NCI-H1105 treated with DMSO at 0.1 percent for 48 hours (cell line): ENCODE measurements at places on chromosomes 4 and X.

- DNase-seq: no peak
Observed at GRCh38 chr4:9781343-9782135, at the start of gene DRD5. Gene DRD5 (plus strand): TSS chr4:9781634. CDS start chr4:9782030, 396 bp downstream.

DNA sequence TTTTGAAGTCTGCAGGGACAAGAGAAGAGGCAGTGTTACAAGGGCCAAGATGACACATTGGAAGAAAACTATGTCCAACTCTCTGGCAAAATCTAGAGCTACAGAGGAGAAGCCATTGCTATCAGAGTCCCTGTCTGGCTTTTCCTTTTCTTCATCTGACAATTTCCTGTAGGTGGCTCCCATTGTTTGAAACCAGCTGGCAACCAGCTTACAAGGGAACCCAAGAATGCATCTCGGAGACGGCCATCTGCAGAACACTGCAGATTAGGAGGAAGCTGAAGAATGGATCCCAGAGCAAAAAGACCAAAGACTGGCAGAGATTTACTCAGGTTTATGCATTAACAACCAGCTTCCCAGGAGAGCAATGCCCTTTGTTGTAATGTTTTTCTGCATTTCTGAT is 216.2 kb upstream of the CTSO start:
- DNase-seq: no peak

GRCh38 chrX:75230296-75230695 is 43.6 kb upstream of the UPRT start:
- peak; percentile 33 for DNase-seq

DNA sequence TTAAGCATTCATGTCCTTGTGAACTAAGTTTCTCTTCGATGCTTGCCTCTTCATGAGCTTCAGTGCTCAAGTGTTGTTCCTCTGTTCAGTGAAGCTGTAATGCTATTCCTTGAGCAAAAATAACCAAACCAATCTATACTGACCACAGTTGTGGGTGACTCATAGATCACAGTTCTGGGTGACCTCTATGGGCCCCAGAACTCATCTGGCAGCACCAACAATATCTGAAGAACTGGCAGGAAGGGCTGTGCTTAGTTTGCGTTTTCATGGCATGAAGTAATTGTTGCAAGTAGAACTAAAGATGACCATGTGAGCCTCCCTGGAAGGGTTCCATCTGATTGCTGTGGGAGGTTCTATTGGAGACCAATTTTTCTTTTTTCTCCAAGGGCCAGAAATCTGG is 106.2 kb downstream of the CCNG2 start:
- no peak for DNase-seq

DNA sequence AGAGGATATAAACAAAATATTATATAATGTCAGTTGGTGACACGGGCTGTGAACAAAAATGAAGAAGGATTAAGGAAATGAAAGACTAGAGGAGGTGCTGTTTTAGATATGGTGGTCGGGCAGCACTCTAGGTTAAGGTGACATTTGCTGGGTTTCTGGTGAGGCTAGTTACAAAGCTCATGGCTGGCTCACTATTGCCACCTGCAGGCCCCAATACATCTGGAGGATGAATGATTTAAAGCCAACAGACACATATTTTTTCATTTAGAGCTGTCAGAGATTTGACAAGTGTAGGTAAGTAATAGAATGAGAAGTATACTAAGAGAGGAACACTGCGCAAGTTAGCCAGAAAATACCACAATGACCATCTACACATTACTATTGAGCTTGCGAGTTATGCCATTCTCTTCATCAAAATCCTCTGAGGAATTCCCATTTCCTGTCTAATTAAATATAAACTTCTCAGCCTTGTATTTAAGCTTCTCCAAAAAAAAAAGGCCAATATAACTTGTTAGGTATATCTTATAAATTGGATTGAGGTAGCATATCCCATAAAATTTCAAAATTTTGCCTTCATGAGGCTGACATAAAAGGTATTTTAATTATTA is 6.4 kb upstream of the FGG start:
- DNase-seq: peak; percentile 6

DNA sequence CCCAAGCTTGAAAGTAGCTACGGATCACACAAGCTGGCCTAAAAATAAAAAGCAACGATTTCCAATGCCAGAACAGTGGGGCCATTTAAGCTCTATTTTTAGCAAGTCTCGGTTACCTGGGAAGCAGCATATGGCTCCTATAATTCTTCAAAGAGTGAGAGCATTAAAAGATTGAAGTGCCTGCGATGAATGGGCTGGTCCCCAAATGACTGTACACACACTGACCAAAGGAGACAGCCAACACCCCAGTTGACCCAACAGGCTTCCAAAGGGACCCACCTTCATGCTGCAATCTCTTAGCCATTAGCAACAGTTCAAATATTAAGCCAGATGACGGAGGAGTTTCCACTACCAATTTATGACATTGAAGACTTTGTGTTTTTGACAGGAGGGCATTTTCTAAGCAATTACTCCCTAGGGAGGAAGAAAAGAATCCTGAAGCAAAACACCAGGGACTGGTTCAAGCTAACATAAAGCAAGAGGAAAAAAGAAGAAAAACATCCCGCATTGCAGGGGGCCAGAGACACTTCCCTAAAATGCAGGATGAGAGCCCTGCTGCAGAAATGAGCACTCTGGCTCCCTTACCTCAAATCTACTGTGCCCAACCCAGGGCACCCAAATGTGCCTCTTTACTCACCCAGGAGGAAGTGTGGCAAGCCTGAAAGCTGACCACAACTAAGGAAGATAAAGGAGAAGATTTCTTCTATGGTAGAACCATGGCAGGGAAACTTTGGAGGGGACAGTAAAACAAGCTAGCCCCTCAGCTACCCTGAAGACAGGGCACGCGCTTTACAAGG is 21.6 kb downstream of the SH3KBP1 start:
- DNase-seq: no peak

DNA sequence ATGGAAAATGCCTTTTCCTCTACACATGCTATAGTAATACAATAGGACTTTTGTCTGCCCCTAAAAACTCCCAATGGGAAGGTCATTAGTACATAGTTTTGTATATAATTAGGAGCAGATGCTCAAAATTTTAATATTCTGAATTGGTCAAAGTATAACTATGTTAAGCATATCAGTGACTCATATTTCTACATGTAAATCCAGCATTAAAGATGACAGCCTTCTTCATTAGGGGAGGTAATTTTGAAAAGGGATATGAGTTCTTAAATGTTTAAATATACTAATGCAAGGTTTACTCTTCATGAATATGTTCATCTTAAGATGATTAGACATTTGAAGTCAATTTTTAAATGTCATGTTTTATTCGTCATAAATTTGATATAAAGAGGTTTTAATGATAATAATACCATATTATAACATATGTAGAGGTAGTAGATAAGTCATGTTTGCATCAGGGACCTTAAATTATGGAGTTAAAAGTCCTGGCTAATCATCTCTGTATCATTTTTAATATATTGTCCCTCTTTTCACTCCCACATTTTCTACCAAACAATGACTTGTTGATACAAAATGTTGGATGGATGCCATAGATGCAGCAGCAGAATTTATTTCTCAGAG is 218.8 kb downstream of the STPG2 start:
- no peak for DNase-seq

DNA sequence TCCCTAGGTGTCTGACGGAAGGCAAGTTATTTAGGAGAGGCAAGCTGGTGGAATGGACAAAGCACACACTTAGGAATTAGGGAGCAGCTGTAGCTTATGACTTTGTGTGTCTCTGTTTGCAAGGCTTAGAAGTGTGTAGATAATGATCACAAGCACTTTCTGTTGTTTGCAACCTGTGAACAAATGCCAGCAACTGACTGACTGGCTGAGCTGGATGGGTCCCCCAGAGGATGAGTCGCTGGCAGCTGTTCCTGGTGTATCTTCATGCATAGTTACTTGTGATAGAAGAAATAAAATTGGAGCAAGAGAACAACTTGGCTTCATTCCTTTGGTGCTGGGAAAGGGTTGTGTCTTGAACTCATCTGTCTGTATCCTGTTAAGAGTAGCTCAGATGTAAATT is 64.2 kb upstream of the BEND4 start:
- DNase-seq: no peak

- no peak for DNase-seq
Observed at GRCh38 chr4:98496152-98496845, 162.1 kb downstream of the TSPAN5 start.

- DNase-seq: no peak
Observed at GRCh38 chr4:103075435-103075893, 1.1 kb downstream of the SLC9B2 start.

- DNase-seq: peak; percentile 26
Observed at GRCh38 chr4:38034986-38035882, 75.0 kb downstream of the PTTG2 start.

DNA sequence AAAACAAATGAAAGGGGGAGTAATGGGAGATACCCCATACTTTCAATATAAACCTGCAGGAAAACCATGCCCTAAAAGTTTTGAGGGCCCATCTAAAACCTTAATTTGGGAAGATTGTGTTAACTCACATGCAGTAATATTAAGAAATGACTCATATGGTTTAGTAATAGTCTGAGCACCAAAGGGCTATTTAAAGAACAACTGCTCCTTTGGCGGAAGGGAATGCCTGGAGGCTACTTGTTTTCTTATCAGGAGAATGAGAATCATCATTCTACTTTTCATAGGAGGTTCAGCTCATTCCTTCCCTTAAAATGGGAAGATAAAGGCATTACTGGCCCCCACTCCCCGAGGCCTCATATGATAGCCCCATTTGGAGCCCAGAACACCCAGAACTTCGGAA is 47.6 kb downstream of the SPIN3 start:
- no peak for DNase-seq

DNA sequence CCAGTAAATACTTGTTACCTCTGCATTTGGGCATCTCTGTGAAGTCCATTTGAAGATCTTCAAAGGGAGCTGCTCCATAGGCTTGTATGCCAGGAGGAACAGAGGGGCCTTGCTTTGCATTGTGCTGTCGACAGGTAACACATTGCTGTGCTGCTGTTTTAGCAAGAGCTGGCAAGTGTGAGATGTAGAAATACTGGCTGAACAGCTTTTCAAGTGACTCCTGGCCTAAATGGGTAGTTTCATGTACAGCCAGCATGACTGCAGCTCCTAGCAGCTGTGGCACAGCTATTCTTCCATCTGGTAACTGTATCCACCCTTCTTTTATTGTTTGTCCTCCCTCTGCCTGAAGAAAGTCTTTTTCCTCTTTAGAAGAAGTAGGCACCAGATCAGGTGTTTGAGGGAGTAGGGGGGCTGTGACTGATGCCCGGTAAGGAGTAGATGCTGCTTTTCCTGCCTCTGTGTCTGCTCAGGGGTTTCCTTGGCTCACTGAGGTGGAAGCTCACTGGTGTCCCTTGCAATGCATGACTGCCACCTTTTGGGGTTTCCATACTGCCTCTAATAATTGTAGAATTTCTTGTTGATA is 965.3 kb downstream of the CCSER1 start:
- no peak for DNase-seq

DNA sequence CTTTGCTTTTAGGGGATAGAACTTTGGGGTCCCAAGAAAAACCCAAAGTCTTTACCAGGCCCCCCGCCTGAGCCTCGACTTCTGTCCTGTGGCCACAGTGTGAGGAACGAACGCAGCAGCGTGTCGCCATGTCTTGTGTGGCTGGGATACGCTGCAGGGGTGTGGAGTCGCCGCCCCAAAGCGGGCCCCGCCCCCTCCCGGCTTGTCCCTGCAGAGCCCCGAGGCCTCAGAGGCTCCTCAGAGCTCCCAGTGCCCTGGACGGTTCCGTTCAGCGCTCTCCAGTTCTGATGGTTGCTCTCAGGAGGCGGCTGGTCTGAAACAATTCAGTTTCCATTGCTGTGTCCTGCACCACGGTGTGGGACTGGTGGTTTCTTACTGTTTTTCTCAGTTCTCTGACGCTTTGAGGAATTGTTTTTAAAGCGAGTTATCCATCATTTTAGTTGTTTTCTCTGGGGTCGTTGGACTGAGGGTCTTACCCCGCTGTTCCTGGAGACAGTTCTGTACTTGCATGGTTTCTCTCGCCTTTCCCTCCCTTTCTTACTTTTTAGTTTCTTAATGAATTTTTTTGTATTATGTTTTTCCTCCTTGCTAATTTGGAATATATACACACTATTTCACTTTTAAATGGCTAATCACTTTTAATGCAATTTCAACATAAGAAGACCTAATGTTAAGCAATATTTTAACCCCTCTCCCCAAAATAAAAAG is 1.6 kb upstream of the IDUA start:
- no peak for DNase-seq

DNA sequence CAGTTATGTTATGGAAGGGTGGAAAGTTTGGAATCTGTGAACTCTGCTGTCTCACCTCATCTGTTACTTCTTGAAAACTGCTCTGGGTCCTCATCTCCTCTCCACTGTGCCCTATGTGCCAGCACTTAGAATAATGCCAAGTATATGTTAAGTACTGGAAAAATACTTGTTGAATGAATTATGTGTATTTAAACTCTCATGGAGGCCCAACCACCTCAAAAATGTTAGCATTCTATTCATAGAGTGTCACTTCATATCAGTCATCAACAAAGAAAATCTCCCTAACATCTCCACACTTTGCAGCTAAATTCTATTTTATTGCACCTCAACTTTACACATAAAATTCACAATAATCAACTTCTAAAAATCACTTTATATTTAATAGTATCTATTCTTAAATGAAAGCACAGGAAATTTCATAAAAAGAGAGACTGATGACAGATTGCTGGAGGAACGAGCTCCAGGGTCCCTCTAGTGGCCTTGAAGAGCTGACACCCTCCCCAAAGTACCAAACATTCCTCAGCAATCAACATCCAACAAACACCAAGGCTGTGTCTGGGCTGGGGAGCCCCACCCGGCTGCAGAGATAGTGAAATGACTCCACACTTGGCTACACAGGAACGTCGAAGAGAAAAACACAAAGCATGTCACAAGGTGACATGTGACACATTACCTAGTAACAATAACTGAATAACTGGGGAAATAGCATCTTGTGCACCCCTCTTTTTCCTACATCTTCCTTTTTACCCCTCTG is 45.8 kb downstream of the SLC39A8 start:
- DNase-seq: no peak

GRCh38 chr4:154435895-154436294 is 55.7 kb downstream of the DCHS2 start:
- no peak for DNase-seq

- no peak for DNase-seq
Observed at GRCh38 chr4:42596918-42597317, 60.0 kb downstream of the ATP8A1 start.

GRCh38 chrX:24396236-24396930 is 35.9 kb downstream of the SUPT20HL1 start:
- DNase-seq: peak; percentile 31

DNA sequence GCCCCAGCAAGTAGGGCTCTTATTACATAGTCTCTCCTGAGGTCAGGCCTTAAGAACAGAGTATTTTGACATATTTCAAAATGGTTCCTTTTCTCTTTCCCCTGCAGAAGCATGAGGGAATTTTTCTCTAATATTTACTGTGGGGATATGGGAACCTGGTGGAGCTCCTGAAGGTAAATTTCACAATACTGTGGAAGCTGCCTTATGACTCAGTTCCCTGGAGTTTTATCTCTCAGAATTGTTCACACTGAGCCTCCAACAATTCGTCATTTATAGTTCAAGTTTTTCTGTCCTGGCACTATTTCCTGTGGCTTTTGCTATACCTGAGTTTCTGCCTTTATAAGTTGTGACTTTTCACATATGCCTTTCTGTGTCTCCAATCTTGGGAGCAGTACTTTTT is 607.2 kb upstream of the NDST4 start:
- no peak for DNase-seq

- no peak for DNase-seq
Observed at GRCh38 chr4:151519728-151520415, 110.9 kb downstream of the FHIP1A start.
